Brain microvascular endothelial cell (primary cell): ENCODE measurements at places on chromosomes 12 and 14.

DNA sequence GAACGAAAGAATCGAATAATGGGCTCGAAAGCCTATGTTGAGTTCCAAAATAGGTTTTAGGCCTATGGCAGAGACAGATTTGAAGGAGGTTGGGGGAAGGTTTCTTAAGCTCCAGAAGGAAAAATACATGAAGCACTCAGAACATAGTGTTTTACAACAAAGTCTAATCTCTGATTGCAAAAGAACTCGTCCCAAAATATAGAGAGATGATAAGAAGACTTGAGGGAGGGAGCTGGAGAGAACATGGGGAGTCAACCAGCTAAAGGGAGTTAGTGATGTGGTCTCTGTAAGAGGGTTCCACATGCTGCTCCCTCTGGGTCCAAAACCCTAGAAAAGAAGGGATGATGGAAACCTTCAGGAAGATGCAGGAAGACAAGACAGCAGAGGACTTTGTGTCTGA is 54.8 kb upstream of the DAAM1 start:
- no peak for DNase-seq

DNA sequence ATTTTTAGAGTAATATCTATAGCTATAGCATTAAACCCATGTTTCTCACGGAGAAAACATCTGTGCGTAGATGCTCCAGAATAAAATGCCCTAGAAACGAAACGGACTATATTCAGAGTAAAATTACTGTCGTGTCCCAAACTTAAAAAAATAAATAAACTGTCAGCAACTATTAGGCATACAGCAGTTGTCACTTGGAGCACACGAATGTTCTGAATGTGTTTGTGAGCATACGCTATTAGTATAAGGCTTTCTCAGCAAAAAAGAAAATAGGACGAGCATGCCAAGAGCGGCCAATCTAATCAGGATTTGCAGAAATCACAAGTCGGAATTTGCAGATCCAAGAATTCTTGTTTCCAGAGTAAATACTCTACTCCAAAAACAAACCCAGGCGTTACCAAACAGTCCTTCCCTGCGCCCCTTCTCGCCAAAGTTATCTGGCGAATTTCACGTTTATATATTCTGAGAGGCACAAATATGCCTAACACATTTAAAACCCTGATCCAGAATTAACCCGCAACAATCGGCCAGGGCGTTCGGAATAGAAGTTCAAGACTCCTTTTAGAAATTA is 836 bp downstream of the PTPN21 start:
- no peak for DNase-seq

DNA sequence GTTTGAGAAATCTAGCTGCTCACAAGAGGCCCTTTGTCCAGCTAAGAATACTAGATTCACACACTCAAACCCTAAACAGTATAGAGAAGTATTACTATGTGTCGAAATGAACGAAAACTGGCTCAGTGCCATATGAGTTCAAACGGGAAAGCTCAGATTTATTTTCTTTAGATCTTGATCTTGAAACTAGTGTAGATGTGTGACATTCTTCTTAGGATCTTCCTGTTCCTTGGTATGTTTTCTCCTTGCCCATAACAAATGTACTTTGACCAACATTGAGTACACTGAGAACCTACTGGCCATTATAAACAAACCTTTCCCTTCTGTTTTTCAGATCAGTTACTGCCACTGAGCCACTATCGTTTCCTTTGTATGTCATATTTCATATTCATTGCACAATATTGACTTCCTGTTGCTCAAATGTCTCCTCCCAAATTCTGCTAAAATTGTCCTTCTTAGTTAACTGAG is 21.3 kb downstream of the MYBPC1 start:
- DNase-seq: peak; percentile 3

GRCh38 chr14:100691395-100692056 is 35.2 kb upstream of the DLK1 start:
- no peak for DNase-seq

DNA sequence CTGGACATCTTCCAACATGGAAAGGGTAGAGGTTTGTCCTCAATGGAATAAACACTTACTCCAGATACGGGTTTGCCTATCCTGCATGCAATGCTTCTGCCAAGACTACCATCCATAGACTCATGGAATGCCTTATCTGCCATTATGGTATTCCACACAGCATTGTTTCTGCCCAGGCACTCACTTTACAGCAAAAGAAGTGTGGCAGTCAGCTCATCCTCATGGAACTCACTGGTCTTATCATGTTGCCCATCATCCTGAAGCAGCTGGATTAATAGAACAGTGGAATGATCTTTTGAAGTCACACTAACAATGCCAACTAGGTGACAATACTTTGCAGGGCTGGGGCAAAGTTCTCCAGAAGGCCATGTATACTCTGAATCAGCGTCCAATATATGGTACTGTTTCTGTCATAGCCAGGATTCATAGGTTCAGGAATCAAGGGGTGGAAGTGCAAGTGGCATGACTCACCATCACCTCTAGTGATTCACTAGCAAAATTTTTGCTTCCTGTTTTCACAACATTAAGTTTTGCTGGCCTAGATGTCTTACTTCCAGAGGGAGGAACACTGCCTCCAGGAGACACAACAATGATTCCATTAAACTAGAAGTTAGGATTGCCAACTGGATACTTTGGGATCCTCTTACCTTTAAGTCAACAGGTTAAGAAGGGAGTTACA is 140.4 kb downstream of the SLC35F4 start:
- peak; percentile 63 for DNase-seq

DNA sequence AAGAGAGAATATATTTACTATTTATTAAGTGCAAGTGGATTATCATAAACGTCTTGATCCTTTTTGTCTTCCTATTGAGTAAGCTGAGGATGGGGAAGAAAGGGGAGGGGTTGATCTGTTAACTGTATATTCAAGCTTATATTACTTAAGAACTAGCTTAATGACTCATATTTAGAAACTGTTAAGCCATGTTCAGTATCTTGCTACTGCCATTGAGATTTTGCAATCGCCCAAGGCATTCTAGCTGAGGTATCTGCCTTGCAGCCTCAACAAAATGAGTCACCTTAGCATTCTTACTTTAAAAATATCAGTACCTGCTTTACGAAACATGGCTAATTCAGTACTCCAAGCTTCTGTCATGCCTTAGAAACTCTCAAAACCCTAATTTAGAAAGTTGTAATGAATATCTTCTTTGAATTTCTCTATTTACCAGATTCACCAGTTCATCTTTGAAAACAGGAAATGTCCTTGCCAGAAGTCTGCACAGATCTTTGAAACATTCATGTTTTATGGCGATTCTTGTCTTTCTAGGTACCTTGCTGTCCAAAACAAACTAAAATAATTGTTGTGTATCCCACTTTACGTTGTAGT is 76.1 kb downstream of the ALG10B start:
- no peak for DNase-seq

- DNase-seq: peak; percentile 22
Observed at GRCh38 chr14:70857496-70857890, 48.2 kb upstream of the MAP3K9 start.

GRCh38 chr12:115920395-115921183 is 356.9 kb downstream of the MED13L start:
- no peak for DNase-seq

DNA sequence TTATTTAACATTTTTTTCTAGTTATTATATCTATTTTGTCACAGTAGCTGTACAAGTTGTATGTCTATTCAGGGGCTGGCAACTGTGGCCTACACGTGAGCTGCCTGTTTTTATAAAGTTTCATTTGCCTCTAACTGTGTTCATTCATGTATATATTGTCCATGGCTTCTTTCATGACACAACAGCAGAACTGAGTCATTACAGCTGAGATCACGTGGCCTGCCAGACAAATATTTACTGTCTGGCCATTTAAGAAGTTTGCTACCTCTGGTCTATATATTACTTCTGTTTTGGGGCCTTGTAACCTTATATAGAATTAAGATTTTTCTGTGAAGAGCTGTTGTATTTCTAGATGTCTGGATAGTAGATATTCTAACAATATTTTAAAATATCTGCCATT is 37.9 kb downstream of the KIAA0586 start:
- DNase-seq: peak; percentile 51

GRCh38 chr12:29299633-29300032 is 81.3 kb downstream of the ERGIC2 start:
- no peak for DNase-seq

GRCh38 chr14:68734231-68734732 is 58.6 kb downstream of the ZFP36L1 start:
- no peak for DNase-seq

DNA sequence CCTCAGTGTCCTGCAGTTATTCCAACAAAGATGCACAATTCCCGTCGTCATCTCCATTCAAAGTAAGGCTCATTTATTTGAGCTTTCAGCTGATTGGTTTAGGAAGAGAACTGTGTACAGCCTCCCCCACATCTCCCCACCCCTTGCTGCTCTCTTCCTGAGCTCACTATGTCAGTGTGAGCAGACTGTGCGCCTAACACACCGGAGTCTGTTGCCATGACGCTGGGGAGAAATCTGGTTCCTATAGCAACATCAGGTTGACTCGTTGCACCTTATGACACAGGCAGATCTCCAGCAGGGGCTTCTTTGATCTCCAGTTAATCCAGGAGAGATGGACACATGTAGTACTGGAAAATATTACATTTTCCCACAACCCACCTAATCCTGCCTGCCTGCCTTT is 319.4 kb downstream of the CACNA1C start:
- no peak for DNase-seq

- DNase-seq: no peak
Observed at GRCh38 chr12:80154261-80154660, 54.9 kb downstream of the OTOGL start.

- DNase-seq: peak; percentile 11
Observed at GRCh38 chr14:67240168-67240932, 885 bp upstream of the PALS1 start.

DNA sequence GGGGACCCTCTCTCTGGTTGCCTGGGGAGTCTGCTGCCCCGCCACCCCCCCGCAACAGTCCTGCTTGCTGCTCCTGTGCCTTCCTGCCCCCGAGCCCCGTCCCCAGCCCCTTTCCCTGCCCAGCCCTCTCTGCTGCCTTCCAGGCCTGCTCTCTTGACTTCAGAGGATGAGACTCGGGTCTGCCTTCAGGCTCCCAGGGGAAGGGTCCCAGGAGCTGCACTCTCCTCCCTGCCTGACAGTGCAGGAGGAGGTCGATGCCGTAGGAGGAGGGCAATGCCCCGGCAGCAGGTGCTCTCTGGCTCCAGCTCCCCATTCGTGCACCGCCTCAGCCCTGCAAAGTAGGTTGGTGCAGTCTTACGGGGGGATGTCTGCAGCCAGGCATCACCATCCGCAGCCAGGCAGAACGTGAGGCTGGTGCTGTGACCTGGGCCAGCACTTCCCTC is 185.1 kb upstream of the C14orf180 start:
- no peak for DNase-seq

- DNase-seq: no peak
Observed at GRCh38 chr12:113043240-113043639, 13.3 kb upstream of the DTX1 start.

DNA sequence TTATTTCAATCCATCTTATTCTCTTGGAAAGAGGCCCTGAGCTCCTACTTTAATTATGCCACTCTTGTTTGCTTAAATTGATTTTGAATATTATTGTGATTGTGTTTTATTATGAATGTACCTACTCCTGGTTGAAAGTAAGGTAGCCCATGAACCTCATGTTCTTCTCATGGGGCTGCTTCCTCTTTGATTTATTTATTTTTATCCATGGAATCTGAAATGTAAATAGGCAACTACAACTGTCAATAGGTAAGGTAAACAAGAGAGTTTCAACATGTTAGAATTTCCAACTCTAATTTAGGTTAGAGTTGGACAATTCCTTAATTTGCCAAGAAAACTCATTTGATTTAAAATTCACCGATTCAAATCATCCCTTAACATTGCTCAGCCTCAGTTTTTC is 16.2 kb downstream of the TPH2 start:
- no peak for DNase-seq

DNA sequence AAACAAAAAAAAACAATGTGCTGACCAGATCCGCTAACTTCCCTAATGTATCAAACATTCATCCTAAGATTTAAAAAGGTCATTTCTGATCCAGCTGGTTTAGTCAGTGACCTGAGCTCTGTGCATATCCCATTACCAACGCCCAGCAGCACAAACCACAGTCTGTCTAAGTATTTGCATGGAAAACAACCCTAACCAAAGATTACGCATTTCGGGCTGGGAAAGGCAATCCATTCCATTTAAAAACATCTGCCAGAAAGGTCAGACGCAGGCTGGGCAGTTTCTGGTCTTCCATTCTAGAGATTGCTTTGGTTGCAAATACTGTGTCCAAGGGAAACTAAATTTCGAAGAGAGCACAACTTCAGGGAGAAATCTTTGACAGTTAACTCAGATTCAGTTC is 234.9 kb downstream of the FLRT2 start:
- peak; percentile 63 for DNase-seq

GRCh38 chr12:92987362-92987761 is 58.3 kb upstream of the EEA1 start:
- DNase-seq: peak; percentile 56

- DNase-seq: no peak
Observed at GRCh38 chr14:63470962-63471793, 72.0 kb downstream of the PPP2R5E start.

GRCh38 chr14:95410838-95411237 is 91.1 kb upstream of the CLMN start:
- no peak for DNase-seq

DNA sequence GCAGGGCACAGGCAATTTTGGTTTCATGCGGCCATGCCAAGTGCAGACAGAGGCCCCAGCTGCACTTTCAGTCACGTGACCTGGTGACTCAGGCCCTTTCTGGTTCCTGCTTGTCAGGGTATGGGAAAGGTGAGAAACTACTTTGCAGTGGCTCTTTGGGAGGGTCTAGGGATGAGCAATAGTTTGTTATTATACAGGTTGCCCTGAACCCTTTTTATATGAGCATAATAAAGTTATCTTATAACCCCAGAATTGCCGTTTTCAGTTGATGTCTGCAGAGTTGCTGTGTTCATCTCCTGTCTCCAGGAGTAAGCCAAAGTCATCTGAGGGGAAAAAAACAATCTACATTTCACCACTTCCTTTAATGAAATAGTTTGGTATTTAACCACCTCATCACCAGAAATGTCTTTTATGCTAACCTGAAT is 30.9 kb upstream of the EMP1 start:
- peak; percentile 63 for DNase-seq

GRCh38 chr12:22443379-22444316 is 100.7 kb downstream of the C2CD5 start:
- peak; percentile 72 for DNase-seq

DNA sequence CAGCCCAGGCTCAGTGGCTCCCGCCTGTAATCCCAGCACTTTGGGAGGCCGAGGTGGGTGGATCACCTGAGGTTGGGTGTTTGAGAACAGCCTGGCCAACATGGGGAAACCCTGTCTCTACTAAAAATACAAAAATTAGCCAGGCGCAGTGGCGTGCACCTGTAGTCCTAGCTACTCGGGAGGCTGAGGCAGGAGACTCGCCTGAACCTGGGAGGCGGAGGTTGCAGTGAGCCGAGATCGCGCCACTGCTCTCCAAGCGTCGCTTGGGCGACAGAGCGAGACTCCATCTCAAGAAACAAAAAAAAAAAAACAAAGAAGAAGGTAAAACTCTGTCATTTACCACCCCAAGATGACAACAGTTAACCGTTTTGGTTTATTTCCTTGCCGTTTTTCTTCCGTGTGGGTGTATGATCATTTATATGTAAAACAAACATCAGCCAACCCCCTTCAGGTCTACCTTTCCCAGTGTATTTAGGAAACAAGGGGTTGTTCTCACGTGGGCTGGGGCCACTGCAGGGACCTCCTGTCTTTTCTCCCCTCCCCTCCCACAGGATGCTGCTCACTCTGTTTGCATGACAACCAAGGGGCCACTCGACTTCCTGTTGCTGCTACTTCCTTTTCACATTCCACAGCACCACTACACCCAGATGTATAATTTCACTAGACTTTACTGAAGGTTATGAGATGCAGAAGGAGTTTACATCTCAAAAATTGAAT is 13.6 kb downstream of the TTC9 start:
- no peak for DNase-seq
